GM13977 (cell line): ENCODE measurements at places on chromosomes 4 and X.

DNA sequence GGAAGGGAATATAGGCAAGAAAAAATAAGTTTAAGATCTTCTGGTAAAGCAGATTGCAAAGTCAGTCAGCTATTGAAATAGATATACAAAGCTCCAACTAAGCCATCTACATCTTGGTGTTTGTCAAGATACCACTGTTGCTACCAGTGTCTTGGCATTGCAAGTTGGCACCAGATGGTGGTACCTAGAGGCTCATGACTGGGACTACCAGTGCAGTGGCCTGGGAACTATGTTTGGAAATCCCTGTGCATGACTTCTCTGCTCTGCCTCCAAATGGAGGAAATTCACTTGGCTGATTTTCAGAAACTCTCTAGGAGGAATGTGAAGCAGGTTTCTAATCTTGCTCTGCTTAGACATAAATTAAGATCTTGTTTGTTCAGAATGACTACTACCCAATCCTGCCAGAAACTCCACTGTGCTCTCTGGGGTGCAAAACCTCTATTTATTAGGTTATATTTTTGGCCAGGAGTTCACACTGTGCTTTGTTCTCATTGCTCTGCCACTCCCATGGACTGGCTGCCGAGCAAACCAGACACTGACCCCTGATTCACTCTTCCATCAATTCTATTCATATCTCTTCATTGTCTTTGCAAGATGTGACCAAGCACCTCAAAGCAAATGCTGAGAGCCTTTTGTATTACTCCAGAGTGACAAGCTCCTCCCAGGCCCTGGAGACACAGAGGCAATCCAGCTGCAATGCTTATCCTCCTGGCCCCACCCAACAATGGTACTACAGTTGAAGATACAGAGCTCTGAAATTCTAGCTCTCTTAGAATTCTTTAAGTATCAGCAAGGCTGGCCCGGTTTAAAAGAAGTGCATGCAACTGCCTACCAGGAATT is 272.3 kb upstream of the FGF16 start:
- no peak for DNase-seq

DNA sequence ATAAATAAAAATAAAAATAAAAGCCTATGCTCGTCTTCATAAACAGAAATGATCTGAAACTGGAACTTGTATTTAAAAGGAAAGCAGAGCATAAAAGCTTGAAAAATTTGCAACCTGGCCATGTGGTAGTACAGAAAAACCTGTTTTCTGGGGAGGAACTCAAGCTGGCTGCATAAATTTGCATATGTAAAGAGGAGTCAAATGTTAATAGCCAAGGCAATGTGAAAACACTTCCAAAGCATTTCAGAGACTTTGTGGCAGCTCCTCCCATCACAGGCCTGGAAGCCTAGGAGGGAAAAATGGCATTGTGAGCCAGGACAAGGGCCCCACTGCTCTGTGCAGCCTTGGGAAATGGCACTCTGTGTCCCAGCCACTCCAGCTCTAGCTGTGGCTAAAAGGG is 727.9 kb upstream of the DIAPH2 start:
- no peak for DNase-seq

- DNase-seq, result no peak
These were observed 125.5 kb downstream of the OPHN1 start for GRCh38 chrX:68307769-68308168.

DNA sequence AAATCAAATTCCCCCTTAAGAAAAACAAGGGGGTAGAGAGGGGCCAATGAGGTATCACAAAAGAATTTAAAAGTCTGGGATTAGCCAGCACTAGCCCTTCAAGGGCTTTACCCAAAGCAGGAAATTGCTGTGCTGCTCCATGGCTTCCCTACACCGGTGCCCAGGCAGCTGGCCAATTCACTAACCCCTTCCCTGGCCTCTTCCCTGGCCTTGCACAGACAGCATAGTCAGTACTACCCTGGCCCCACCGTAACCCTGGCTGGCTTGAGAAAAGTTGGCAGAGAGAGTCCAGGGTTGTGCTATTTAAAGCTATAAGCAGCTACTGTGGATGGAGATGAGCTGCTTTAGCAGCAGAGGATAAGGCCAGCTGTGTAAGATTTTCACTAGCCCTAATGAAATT is 43.1 kb downstream of the ADAMTS3 start:
- DNase-seq, result no peak

DNA sequence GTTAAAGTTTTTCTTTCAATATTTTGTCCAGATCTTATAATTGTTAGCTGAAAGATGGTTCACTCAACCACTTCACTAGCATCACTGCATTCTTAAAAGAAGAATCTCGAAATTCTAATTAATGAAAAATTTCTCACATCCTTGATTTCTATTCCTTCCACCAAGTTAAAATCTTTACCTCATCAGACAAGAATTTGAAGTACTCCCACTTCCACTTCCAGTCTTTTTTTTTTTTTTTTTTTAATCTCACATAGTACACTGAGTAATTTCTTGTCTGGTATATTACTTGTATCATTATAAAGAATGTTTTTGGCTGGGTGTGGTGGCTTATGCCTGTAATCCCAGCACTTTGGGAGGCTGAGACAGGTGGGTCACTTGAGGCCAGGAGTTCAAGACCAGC is 73.2 kb downstream of the FBXW7 start:
- DNase-seq, result no peak

DNA sequence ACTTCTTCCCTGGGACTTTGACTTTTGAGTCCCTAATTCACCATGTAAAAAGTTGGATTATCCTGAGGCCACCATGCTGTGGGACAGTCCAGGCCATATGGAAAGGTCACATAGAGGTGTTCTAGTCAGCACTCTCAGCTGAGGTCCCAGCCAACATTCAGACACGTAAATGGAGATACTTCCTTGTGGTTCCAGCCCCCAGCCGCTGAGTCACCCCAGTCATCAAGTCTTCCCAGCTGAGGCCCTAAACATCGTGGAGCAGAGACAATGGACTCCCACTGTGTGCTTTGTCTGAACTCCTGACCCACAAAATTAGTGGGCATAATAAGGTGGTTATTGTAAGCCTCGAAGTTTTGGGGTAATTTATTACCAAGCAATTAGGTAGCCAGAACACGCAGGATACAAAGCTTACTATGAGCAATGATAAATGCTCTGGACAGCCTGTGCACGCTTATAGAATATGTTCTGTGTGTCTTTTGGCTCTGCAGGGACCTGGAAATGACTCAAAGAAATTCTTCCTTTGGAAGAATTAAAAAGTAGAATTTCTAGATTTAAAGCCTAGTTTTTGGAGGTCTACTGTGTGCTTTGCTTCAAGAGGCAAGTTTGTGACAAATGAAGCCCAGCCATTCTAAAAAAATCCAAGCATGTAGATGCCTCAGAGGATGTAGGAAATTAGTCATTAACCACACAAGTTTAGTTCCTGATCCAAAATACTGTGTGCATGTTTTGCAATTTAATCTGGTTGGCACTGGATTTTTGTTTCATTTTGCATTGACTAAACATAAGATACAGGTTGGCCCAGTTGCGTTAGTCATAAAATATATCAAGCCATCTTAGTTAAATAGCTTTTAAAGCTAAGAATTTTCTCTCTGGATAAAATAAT is 33.2 kb upstream of the SLC9A7 start:
- peak; percentile 41 for DNase-seq

- DNase-seq, result no peak
These were observed 188.9 kb downstream of the ENOX2 start for GRCh38 chrX:130714135-130714534.

DNA sequence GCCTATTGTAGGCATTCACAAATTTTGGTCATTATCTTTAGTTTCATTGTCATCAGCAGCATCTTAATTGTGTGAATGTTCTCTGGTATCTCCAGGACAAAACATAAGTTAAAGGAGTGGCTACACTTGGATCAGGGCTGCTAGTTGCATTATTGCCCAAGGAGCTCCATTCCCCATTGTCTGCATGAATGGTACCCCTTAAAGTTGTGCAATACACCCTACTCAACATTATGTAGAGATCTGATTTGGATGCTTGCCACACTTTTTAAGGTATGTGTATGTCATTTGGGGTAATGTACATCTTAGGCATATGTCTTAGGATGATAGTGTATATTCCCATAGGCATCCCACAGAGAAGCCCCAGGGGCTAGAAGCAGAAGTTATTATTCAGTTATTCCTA is 2.9 kb downstream of the GRXCR1 start:
- DNase-seq, result no peak

DNA sequence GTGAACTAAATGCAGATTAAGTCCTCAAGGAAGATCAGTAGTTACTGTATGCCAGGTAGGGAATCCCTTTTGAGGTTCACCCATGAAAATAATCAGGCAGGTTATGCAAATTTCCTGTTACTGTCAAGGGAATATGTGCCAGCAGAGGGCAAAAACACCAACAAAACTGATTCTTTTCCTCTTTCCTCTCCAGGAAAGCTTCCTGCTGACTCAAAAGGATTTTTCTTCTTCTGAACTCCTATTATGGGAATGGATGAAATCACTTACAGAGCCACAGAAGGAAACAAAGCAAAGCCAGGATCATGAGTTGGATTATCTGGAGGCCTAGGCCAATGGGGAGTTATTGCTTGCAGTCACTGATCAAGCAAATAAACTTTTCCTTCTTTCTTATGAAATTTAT is 49.7 kb downstream of the TMPRSS11F start:
- no peak for DNase-seq

GRCh38 chr4:108926061-108926460 is 163.2 kb upstream of the ETNPPL start:
- no peak for DNase-seq

GRCh38 chrX:72141372-72142004 is 9.8 kb upstream of the RTL5 start:
- DNase-seq, result no peak

DNA sequence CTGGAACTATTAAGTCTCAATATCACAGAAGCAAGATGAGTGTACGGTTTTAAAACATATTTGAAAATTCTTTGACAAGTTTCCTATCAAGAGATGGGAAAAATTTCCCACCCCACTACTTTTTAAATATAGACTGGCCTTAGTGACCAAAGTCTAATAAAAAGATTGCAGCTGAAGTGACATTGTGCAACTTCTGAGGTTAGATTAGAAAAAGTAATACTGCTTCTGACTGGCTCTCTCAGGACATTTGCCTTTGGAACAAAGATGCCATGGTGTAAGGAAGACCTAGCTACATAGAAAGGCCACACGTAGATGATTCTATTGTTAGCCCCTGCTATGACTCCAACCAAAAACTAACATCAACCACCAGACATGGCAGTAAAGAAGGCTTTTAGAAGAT is 138.7 kb upstream of the FAM47C start:
- no peak for DNase-seq

- no peak for DNase-seq
These were observed 148.6 kb downstream of the STK32B start for GRCh38 chr4:5199912-5200311.
